AG08395 (cell line): ENCODE measurements at places on chromosomes 13 and 19.

- no peak for DNase-seq
These were observed 2.6 kb downstream of the VSIG10L start for GRCh38 chr19:51339313-51339686.

GRCh38 chr13:20559659-20560356 lies 7.1 kb upstream of the IFT88 start:
- DNase-seq, result no peak

- no peak for DNase-seq
These were observed 23.2 kb downstream of the EPN1 start for GRCh38 chr19:55698256-55698655.

DNA sequence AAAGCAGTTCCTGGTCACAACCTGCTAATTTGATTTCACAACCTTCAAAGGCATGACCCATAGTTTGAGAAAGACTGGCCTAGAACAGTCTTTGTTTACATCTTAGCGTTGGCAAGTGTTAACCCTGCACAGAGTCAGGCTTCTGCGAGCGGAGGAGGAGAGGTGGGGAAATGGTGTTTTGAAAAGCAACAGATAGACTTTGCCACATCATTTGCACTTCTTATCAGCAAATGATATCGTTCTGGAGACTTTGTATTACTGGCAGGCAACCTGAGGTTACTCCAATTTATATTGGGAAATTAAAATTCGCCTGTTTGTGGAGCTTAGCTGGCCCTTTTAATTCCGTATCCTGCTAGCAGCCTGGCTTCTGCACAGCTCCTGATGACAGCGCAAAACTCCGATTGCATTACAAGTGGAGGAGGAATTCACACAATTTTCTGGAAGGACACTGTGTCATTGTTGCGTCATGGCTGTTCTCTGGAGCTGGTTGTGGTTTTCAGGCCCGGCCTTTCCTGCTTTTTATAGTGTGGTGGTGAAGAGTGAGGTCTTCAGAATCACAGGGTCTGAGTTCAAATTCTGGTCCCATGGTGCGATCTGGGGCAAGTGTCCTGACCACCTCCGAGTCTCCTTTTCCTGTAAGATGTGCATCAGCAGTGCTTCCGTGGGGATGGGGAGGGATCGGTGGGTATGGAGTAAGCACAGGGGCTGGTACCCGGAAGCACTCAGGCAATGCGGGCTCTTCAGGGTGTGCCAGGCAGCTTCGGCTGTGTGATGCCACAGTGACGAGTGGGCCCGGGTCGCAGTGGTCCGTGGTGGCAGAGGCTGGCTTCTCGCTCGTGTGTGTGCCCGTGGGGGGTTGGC lies 49.1 kb upstream of the EHD2 start:
- DNase-seq, result peak; percentile 94

DNA sequence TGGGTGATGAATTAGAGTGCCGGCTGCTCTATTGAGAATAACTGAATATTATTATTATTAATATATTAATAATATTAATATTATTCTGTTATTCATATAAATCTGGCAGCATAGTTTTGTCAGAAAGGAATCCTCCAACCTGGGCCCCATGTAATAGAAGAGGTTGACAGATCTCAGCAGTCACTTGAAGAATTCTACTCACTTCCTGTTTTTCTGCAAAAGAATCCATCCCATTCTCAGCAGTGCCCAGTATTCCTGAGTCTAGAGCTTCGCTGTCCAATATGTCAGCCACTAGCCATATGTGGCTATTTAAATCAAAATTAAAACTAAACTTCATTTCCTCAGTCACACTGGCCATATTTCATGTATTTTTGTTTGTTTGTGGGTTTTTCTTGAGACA lies 72.4 kb upstream of the USPL1 start:
- DNase-seq, result no peak
